ENCODE measurements at places on chromosomes 2 and 18.

GRCh38 chr2:151367571-151367970, 10.2 kb downstream of the TNFAIP6 start:
- no peak for DNase-seq

DNA sequence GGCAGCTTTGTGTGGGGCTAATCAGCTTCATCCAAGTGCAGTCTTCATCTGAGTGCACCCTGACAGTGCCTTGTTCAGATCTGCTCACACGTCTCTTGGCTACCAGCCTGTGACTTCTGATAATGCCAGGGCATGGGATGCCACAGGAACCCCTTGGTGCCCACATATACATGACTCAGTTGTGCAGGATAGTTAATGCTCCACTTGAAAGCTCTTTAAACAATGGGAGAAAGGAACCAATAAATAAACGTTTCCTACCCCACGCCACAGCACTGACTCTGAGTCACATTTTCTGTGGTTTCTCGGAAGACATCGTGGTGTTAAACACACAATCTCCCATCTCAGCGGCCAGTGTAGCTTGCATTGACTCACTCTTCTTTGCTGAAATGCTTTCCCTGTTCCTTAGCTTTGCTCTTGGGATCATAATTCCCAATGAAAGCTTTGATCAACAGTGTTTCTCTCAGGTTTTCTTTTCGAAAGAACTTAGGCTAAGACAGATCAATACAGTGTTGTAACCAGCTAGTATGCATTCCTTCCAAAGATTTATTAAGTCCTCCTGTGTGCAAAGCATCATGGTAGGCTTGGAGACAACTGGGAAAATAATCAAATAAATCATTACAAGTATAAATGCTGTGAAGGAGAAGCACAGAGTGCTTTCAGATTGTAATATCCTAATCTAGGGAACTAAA, 142.0 kb downstream of the COPS8 start:
- DNase-seq = no peak

DNA sequence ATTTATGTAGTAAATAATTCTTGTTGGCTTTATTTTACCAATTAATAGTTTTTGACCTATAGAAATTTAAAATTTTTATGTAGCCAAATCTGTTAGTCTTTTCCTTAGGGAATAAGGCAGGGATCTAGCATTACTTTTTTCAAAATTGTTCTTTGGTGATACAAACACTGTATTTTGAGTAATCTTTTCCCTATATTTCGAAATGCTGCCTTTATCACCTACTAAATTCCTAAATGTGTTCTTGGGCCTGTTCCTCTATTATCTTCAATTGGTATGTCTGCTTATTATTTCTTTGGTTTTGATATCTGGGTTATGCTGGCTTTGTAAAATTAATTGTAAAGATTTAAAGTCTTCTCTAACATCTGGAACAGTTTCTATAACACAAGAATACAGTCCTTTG, 87.5 kb downstream of the DYSF start:
- DNase-seq = no peak

DNA sequence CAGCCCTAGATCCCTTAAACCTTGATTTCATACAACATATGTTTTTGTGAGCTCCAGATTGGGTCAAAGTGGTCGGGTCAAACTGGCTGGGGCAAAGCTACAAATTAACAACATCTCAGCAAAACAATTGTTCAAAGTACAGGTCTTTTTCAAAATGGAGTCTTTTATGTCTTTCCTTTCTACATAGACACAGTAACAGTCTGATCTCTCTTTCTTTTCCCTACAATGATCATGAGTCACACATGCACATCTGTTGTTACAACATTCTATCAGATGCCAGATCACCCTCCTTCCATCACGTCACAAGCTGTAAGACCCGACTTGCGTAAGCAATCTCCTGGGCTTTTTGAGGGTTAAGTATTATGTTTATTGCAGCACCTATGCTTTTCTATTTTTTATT, 55.1 kb downstream of the RHOB start:
- DNase-seq = no peak

DNA sequence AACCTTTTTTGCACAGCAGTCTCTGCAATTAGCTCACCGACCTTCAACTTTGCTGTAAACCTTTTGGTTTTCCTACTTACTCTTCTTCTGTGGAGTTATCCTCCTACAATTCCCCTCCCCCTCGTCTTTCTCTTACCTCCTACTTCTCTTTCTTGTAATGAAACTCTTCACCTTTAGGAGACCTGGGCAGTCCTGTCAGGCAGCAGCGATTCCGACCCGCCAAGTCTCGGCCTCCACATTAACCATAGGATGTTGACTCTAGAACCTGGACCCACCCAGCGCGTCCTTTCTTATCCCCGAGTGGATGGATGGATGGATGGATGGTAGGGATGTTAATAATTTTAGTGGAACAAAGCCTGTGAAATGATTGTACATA, 8.3 kb downstream of the TBR1 start:
- DNase-seq = no peak

DNA sequence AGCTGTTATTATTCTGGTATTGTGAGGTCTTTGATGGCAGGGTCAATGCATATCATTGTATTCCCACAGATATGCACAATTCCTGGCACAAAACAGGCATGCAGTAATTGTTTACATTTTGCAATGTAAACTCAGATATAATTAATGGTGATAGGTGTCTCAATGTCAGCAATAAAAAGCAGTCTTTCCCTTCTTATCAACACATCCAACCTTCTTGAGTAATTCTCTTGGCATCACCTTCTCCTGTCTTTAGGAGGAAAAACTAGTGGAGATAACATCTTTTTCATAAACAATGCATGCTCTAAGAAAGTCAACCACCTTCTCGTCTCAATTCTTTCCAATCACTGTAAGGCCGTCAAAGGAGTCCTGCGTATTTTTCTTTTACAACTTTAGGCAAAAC, 313.3 kb upstream of the GULP1 start:
- DNase-seq = no peak

GRCh38 chr2:99256677-99257076, 1.2 kb upstream of the LYG2 start:
- no peak for DNase-seq

- no peak for DNase-seq
Observed at GRCh38 chr18:45169610-45170009, 445.7 kb upstream of the SLC14A2 start.

DNA sequence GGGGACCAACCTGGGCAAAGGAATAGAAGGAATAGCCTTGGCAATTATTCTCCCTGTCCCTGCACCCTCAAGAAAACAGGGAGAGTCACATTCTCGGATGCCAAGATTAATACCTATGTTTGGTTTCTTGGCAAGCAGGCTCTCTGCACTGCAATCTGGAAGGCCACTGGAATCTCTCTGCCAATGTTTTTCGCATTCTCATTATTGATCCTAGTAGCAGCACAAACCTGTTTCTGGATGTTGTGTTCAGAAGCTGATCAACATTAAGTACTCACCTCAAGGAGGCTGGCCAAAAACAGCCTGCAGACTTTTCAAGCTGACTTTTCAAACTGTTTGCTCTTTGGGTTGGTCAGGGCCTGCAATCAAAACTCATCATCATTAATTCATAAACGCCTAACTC, 62.2 kb downstream of the CLHC1 start:
- no peak for DNase-seq

- no peak for DNase-seq
Observed at GRCh38 chr2:217981971-217982370, 20.8 kb downstream of the TNS1 start.

DNA sequence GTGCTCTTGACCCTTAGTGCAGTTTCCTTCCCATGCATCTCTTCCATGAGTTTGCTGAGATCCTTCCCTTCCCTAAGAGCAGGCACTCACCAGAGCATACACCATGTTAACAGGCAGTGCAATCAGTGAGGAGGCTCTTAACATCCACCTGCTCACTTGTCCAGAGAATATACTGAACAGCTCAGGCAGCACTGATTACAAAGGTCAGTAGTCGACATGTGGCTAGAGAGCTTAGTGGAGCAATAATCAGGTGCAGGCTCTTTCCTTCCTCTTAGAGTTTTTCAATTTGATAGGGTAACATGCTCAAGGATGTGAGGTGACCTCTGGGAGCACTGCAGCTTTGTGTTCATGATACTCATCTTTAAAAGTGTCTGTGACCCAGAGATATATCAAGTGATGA, 144.1 kb upstream of the SETBP1 start:
- DNase-seq = no peak

DNA sequence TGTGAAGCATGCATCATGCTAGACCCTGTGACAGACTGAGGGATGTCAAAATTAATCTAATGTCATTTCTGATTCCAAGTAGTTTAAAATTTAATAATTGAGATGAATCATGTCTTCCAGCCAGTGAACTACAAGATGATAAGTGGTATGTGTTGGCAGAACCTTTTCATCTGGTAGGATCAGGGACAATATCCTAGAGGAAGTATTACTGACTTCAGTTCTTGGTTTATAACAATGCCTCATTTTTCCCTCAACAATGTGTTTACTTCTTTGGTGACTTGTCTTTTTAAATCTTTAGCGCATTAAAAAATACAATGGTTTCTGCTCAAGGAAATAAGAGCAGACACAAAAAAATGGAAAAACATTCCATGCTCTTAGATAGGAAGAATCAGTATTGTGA, 69.4 kb downstream of the ARHGAP28 start:
- DNase-seq = no peak

DNA sequence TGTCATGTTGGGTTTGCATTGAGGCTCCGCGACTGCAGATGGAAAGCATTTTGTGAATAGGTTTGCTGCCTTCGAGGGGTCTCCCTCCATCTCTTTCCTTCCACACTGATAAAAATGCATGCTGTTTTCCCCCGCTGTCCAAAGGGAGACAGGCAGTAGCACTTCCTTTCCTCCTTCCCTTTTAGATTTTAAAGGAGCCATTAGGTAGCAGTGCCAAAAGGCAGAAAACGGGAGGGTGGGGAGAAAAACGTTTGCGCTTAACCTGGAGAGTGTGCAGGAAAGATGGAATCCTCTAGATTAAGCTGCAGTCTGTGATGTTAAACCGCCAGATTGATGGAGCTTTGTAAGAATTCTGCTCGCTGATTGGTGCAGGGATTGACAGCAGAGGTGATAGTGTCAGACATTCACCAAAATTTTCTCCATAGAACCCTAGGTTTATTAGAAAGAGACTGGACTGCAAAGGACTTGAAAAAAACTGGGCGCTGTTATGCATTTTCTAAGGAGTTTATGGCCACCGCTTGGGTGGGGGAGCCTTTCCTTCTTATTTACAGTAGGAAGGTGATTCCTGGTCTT, 688 bp downstream of the MAPRE2 start:
- no peak for DNase-seq

DNA sequence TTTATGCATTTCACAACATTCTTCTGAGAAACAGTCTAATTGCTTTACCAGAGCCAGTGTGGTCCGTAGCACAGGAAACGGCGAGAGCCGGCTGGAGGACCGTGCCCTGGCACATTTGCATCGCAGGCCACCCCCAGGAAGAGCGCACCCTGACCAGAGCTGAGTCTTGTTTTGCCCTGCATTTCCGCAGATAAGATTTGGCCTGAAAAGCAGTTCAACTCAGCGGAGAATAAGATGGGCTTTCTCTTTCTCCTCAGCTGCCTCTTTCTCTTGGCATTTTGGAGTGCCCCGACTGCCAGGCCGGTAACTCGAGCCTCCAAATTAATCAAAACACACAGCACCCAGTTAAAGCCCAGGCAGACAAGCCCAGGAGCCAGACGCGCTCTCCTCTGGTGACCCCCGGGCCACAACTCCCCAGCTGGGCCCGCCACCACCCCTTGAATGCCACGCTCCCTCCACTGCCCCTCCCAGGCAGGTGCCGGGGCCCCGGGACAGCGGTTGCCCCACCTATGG, 464 bp downstream of the COL4A4 start:
- no peak for DNase-seq

- DNase-seq = no peak
Observed at GRCh38 chr2:239943991-239944631, 81.0 kb downstream of the NDUFA10 start.

DNA sequence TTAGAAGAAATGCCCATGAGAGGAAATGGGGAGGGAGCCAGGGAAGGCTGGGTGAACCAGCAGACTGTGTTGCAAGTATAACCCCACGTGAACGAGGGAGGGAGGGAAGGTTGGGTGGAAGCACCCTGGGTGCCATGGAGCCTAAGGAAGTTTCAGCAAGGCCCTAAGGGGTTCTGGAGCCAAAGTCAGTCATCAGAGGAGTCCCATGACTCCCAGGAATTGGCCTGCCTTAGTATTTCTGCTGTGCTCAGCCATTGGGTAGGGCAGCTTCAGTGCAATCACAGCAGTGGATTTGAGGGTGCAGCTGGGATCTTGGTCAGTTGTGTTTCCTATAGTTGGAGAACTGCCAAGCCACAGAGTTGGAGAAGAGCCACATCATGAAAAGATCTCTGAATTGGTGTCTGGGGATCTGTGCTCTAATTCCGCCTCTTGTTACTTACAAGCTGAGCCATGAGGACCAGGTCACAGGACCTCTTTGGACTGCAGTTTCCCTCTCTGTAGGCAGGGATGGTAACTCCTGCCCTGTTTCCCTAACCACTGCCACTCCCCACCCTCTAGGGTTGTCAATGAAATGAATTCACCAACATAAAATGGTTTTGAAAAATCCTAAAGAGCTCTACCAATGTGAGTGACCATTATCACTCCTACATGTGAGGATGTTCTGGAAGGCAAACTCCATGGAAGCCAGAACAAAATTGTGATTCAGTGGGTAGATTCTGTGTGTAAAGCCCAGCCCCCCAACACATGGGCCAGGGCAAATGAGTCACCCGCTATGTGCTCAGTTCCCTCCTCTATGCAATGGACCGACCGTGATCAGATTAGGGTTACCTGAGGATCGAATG, 108.9 kb downstream of the CLIP4 start:
- DNase-seq = no peak

- DNase-seq = no peak
Observed at GRCh38 chr2:186862869-186863709, 14.1 kb upstream of the ZSWIM2 start.

DNA sequence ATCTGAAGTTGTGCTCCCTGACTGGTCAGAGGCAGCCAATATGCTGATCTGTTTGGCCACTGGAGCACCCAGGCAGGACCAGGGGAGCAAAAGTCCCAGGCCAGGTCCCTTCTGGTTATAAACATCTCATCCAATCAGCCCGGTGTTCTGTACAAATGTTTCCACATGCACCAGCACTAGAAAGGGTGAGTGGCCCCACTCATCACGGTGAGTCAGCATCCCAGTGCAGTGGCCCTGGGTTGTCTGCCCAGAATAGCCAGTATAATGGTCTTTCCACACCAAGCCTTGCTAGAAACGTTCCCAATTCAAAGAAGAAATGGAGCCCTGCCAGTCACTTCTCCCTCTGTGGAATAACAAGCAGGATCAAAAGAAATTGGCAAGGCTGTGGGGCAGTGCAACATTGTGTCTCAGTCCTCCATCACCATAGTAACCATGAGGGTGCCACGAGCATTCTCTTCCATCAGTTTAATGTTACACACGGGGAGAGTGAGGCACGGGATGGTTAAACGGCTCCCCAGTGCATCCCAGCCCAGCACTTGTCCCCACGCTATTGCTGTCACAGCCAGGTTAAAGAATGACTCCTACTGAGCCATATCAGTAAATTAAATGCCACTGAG, 174.9 kb downstream of the SEPTIN10 start:
- no peak for DNase-seq

DNA sequence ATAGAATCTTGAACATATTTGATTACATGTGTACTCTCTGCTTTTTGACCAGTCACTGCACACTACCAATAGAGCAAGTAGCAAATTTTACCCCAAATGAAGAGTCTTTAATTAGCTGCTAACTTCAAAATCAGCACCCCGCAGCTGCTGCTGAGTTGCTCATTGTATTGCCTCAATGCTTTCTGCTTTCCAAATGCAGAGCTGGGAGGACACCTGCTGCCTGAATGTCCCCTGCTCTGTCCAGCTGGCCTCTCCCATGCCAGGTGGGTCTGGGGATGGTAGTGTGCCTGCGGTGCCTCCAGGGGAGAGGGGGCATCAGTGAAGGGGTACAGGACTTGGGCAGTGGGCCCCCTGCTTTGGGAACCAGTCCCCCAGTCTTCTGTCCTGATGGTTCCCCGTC, 184.8 kb downstream of the PRKCE start:
- no peak for DNase-seq

GRCh38 chr2:94870440-94871225, 597 bp upstream of the TEKT4 start:
- DNase-seq = no peak

Measured in NCI-H1417 treated with DMSO at 0.1 percent for 48 hours (cell line).